ENCODE measurements at places on chromosomes 6 and 20.

- no peak for DNase-seq
Observed at GRCh38 chr6:99189823-99190721, 159.4 kb downstream of the FAXC start.

DNA sequence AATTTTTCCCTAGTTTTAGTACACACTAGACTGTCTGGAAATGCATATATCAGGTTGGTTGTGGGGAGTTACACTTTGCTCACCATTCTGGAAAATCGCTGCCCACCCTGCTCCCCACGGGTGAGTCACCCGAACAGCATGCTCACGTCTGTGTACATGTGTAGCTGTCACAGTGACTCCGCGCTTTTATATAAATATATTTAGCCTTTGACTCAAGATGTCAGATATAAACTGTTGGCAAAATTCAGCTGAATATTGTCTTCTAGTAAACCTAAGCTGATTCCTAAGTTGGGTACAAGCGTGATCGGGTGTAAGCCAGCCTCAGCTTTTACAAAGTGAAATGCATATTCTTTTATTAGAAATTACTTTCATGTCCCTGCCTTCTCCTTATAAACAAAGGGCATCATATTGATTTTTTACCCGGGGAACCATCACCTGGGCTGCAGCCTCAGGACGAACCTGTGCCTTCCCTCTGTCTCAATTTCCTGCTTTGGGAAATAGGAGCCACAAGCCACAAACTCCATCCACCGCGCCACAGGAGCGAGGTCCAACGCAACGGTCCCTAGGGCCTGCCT is 4.3 kb downstream of the SDCBP2 start:
- no peak for DNase-seq

GRCh38 chr6:163405412-163406309 is 8.9 kb upstream of the QKI start:
- DNase-seq = no peak

- DNase-seq = peak; percentile 22
Observed at GRCh38 chr6:156779206-156780094, 2.3 kb downstream of the ARID1B start.

DNA sequence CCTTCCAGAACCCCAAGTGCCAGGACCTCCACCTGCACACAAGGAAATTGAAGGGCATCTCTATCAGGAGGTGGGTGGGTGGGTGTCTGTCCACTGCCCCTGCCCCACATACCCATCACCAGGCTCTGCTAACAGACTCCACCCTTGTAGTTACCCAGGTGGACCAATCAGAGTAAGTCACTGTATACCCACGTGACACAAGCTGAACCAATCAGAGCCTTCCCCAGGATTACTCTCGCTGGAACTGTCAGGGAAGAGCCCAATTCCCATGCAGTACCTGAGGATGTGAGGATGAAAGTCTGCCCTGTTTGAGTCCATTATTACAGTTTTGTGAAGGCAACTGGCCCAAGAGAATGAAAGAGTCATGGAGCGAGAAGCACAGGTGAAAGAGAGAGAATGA is 4.2 kb downstream of the OCSTAMP start:
- DNase-seq = no peak

DNA sequence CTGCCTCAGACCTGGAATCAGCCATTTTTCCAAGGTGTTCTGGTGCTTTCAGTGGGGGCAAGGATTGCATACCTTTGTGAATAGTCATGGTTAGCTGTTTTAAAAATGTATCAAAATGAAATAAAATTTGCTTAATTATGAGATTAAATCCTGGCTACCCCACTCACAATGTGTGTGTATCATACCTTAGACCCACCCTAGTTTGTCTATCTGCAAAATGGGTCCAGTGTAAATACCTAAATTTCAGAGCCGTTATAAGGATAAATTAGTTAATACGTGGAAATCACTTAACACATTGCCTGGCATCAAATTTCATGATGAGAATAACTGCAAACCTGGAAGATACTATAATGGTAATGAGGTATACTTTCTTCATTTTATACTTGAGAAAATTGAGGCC is 3.0 kb upstream of the ZNF311 start:
- no peak for DNase-seq

GRCh38 chr6:125008957-125009356 is 46.7 kb downstream of the RNF217 start:
- no peak for DNase-seq

DNA sequence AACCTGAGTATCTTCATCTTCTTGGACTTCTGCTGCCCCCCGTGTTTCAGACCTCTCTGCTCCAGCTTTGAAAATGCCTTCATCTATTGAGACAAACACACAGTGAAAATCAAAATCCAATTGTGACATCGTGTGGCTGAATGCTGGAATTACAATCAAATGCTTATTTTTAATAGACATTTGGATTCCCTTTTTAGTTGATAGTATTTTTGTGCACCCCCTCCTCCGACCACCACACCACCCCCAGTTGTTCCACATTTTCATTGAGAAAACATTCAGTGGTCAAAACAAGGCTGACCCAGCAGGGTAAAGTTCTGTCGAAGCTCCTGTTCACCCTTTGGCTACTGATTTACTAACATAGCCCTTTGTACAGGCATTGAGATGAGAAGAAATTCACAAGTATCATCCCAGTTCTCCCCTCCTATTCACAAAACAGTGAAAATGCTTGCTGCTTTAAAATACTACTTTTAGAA is 79.0 kb downstream of the NRSN1 start:
- no peak for DNase-seq

DNA sequence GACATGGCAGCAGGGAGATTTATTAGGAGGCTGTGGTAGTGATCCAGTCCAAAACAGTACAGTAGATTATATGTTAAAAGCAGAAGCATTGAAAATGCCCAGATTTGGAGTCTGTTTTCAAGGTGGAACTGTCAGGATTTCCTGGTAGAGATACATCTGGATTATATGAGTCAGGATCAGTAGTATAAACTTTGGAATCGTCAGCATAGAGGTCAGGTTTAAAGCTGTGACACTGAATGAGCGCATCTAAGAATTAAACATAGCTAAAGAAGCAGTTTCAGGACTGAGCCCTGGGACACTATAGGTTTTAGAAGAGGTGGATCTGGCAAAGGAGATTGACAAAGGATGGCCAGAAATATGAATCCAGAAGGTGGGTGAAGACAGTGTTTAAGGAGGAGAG is 60.4 kb downstream of the RNF144B start:
- no peak for DNase-seq

GRCh38 chr6:67870321-67870720 is 764.8 kb upstream of the ADGRB3 start:
- no peak for DNase-seq

DNA sequence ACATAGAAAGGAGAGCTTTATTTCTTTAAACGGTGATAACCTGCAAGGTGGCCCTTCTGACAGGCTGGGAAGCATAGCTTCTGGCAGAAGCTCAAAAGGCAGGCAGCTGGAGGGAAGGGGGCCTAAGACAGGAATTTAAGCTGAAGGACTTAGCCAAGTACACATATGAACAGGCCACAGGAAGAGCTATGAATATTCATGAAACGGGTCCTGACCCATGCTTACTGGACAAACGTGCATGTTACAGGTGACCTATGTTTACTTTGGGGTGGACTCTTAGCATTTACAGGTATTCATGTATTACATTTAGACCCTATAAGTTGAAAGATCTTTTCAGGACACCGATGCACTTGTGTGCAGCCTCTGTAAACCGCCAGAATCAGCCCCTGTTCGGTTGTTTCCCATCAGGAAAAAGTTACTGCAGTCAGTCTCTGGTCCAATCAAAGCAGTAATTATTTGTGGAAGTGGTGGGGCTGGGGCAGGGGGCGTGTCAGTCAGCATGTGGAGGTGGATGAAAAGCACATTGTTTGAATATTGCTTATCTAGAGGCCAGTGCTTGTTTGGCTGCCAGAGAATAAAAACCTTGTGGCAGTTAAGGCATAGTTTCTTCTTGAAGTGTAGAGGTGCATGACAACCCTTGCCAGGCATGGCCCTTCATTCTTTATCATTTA is 2.9 kb upstream of the GZF1 start:
- DNase-seq = no peak

DNA sequence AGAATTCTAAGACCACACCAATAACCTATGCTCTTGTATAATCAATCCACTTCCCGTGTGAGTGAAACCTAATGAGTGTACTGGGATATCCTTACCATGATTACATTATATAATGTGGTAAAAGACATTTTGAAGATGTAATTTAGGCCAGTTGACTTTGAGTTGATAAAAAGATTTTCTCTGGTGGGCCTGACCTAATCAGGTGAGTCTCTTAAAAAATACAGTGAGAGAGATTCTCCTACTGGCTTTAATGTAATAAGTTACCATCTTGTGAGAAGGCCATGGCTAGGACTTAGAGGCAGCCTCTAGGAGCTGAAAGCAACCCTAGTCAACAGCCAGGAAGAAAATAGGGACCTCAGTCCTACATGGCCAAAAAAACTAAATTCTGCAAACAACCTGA is 847.7 kb upstream of the HS3ST5 start:
- DNase-seq = no peak

DNA sequence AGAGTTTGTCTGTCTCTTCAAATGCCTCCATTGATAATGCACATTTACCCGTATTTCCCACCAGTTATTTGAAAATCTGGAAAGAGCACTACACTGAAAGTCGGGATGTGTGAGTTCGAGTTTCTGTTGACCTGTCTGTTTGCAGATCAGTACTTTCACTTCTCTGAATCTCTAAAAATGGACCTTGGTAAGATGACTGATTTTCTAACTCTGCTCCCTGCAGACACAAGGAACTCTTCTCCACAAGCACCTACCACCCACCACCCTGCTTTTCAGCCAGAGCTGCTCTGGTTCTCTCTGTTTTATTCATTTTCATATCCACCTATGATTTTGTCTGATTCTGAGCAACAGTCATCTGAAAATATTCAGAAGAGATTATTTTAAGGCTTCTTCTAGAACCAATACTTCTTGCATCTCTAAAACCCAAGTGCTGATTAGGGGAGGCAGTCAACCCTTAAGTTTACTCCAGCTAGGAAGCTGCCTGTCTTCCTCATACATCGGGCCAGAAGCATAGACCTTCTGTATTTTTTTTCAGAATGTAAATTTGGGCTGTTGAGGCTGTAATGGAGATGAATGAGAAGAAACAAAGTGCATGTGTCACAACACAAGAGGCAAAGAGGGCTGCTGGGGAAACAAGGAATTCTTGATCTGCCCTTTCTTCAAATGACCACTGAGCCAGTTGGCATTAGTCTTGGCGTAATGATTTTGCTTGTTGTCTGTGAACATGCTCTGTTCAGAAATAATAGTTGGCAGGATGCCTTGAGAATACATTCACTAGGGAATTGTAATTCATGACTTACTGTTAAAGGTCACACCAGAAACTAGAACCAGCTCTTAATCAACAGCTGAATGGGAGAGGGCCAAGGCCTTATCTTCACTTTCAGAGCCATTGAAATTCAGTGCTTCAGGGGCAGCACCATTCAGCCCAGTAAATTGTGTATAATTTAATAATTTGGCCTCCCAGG is 85.4 kb upstream of the MYLIP start:
- no peak for DNase-seq

DNA sequence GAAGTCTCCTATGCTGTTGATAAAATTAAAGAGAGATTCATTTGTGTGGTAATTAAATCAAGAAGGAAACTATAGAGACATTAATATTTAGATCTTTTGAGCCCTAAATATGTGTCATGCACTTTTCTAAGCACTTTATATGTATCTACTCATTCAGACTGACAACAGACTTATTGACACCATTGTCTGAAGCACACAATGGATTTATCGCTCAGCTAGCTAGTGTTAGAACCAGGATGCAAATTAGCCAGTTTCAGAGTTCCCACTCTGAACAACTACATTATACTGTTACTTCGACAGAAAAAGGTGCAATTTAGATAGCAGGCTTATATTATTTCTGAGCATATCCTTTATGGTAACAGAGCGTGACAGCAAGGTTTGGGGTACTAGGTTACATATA is 27.7 kb upstream of the KIAA0408 start:
- DNase-seq = no peak
